ENCODE measurements at places on chromosomes 6 and 20. TPM values are rescaled to one million over a fixed set of nuclear protein-coding genes. Genes with fewer than 3 reads are reported as not detected.

The TRIM10 gene
- total RNA-seq: not detected

The SAPCD1 gene
- total RNA-seq: not detected

The LAMA5 gene
- 131 TPM for total RNA-seq

The LMBRD1 gene
- total RNA-seq: 46.8 TPM

The HLA-DOA gene
- total RNA-seq: 3.5 TPM

The FAM209A gene
- 0.43 TPM for total RNA-seq

The CCDC28A gene
- 6.8 TPM for total RNA-seq

The SLC22A3 gene
- total RNA-seq: 26.6 TPM

The CST2 gene
- total RNA-seq: not detected

The DYNLT2 gene
- total RNA-seq: 1.1 TPM

- DNase-seq: no peak
These were observed 97.4 kb upstream of the RNF24 start for GRCh38 chr20:4112481-4113421.

DNA sequence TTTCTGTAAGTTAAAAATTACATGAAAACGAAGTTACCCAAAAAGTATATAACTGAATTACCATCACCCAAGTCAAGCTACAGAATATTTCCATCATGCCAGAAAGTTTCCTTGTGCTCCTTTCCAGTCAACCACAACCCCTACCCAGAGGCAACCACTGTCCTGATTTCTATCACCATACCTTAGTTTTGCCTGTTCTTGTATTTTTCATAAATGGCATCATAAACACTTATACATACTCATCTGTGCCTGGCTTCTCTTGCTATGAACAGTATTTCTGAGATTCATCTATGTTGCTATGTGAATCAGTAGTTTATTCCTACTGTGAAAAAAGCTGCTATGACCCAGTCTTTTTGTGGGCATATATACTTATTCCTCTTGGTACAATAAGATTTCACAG, 7.4 kb downstream of the FKBP5 start:
- DNase-seq: no peak

GRCh38 chr20:40690836-40691565, 2.0 kb upstream of the MAFB start:
- no peak for DNase-seq

GRCh38 chr6:87700397-87701343, 1.4 kb downstream of the AKIRIN2 start:
- no peak for DNase-seq

DNA sequence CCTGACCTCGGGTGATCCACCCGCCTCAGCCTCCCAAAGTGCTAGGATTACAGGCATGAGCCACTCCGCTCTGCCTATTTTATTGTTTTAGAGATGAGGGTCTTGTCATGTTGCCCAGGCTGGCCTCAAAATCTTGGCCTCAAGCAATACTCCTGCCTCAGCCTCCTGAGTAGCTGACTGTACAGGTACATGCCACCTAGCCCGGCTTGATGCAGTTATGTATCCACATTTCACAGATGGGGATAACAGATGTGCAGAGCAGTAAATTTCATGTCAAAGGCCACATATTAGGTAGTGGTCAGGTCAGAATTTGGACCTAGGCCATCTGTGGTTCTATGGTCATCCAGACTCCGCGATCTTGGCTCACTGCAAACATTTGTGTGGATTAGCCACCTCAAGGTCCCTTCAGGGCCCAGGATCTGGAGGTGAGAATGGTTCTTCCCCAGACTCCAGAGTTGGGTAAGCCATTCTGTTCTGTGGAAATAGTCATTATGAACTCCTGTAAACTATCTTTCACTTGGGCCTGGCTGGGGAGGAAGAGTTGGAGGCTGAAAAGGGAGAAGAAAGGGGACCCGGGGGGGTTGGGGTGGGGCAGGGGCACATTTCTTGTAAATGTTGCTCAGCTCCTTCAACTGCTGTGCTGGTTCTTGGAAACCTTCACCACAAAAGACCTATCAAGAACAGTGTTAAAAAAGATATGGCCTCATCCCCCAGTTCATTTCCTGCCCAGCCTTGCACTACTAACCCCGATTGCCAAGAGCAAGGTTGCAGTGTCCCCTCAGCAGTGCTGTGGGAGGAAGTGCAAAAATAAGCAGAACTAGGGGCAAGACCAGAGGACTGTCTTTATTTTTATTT, 13.0 kb downstream of the PIM1 start:
- DNase-seq: no peak

GRCh38 chr6:6597682-6598081, 9.2 kb downstream of the LY86 start:
- no peak for DNase-seq

DNA sequence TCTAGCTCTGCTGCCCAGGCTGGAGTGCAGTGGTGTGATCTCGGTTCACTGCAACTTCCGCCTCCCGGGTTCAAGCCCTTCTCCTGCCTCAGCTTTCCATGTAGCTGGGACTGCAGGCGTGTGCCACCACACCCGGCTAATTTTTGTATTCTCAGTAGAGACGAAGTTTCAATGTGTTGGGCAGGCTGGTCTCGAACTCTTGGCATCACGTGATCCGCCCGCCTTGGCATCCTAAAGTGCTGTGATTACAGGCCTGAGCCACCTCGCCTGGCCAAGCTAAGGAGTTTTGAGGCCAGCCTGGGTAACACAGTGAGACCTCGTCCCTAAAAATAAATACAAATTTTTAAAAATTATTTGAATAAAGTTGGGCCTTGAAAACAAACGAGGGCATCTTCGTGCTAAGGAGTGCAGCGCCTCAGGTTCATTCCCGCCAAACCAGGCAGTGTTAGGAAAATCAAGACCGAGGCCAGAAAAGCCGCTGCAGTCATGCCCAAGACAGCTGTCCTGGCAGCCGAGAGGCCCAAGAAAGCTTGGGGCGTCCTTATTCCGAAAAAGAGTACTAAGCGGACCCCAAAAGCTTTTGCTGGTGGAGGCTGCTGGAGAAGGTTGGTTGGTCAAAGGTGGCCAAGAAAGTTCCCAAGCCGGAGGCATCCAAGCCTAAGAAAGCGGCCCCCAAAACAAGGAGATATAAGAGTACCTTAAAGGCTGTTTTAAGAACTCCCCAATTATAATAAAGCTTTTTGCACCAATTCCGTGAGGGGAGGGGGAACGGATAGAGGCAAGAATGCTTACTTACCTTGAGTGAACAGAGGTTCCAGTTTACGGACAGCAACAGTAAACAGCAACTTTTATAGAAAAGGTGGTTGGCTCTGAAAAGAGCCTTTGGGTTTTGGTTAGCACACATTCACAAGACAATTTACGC, 109.0 kb downstream of the HFE start:
- no peak for DNase-seq

- no peak for DNase-seq
These were observed 716.0 kb downstream of the KIF16B start for GRCh38 chr20:15857173-15857784.

DNA sequence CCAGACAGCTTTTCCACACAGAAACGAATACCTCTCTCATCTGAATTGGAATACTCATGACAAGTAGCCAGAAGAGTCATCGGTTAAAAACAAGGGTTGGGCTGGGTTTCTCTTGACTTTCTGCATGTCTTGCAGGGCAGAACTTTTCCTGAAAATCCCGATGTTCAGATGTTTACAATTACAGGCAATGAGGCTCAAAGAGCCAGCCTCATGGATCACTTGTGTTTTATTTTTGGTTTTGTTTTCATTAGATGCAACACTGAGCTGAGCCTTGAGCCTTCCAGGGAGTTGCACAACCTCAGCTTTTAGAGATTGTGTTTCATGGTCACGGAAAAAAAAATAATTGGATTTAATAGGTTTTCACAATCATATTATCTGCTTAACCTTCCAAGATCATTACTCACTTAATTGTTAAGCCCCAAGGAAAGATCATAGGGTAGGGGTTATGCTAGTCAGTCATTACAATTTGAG, 288.1 kb upstream of the PRDM1 start:
- DNase-seq: no peak

DNA sequence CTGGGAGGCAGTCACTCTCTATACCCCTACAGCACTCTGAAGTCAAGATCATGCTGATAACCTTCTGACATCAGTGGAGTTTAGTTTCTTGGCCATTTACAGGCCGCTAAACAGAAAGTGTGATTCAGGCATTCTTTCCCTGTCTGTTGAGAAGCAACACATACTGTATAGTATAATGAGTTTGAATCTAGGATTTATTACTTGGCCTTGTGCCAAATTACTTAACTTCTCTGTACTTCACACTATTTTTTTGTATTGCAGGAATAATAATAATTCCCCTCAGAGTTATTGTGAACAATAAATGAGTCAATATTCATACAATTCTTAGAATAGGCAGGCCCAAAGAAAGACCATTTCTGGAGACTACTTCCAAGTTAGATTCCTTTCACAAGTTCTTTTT, 4.1 kb downstream of the ZNF391 start:
- no peak for DNase-seq

- no peak for DNase-seq
These were observed 135.3 kb downstream of the HFE start for GRCh38 chr6:26222571-26222970.

GRCh38 chr20:49172413-49172812, 15.7 kb downstream of the STAU1 start:
- DNase-seq: no peak

DNA sequence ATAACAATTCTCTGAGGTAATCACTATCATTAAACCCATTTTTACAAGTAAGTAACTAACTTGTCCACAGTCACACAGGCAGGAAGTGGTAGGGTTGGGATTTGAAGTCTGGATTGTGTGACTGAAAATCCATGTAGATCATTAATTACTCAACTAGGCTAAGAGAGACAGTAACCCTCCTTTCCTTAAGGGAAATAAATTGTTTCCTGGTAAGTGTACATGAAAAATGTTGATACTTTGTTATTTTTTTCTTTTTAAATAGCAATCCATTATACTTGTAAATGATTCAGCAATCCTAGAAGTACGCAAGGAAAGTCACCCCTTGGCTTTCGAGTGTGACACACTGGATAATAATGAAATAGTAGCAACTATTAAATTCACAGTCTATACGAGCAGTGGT, 11.6 kb downstream of the SPACA1 start:
- DNase-seq: no peak

DNA sequence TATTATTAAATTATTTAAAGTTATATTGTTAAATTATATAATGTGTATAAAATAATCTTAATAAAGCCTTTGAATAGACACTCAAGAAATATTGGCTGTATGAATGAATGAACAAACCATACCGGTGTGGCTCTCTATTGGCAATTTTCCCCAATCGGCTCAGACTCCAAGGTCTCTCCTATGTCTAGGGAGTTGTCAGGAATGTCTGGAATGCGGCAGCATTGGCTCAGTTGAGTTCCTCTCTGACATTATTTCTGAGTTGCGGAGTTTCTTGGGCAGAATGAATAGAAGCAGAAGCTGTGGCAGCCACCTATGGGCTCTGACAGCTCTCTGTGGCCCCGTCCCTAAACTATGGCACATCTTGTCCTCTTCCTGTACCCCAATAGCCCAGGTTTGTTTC, 111.0 kb downstream of the SOBP start:
- no peak for DNase-seq

DNA sequence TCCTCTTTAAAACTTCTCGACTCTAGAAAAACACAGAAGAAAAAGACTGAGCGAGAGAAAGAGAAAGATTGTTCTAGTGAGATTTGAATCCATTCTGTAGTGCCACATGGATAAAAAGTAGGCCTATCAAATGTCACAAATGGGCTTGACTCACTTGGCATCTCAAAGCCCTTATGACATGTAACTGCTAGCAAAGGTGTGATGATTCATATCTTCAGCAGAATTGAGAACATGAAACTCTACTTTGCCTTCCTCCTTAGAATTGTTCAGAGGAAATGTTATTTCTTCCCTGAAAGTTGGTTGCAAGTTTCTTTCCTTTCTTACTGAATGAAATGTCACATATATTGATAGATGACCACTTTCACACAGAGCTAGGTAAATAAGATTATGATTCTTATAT, 40.4 kb upstream of the DUSP22 start:
- DNase-seq: no peak

- DNase-seq: no peak
These were observed 155.6 kb downstream of the CD83 start for GRCh38 chr6:14273191-14273590.

GRCh38 chr20:14521436-14521835, 184.0 kb upstream of the FLRT3 start:
- DNase-seq: no peak

DNA sequence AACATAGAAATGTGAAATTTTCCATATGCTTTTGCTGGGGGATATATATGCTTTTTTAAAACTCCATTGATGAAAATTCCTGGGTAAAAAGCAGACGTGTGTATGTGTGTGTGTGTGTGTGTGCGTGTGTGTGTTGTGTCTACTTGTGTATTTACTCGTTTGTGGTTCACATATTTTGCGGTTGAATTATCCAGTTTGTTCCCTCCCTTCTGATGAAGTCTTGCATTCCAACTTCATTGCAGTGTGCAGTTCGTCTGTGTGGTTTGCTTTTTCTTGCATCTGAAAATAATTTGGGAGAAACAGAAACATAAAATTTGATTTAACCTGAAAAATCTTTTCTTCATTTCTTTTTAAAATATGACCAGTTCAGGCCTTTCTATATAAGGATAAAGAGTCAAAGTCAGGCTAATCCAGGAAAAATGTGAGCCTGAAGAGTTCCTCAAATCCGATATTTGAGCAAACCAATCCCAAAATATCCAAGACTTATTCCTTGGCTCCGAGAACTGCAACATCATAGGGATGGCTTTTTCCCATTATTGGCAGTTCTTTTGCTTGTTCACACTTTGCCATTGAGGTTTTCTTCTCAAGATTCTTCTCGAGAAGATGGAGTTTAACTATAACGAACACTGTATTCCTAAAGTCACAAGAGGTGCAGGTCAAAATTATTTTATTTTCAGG, 202.2 kb upstream of the CCN2 start:
- DNase-seq: no peak
